ENCODE measurements at places on chromosomes 3 and 15. TPM values are rescaled to one million over a fixed set of nuclear protein-coding genes. Genes with fewer than 3 reads are reported as not detected.

MUSTN1 gene
- total RNA-seq = not detected

SEMA3G gene
- 0.06 TPM for total RNA-seq

GFM1 gene
- 18.4 TPM for total RNA-seq

CPLX3 gene
- not detected for total RNA-seq

CHDH gene
- 0.62 TPM for total RNA-seq

SAXO2 gene
- total RNA-seq = 0.06 TPM

HES1 gene
- 7.1 TPM for total RNA-seq

SETMAR gene
- 15.5 TPM for total RNA-seq

CD200 gene
- total RNA-seq = 8.7 TPM

CISH gene
- total RNA-seq = 3.5 TPM

NTRK3 gene
- 2.0 TPM for total RNA-seq

SLC22A13 gene
- total RNA-seq = not detected

GOLGA8M gene
- total RNA-seq = 1.2 TPM

PP2D1 gene
- not detected for total RNA-seq

GOLGA6A gene
- not detected for total RNA-seq

PLSCR5 gene
- total RNA-seq = not detected

TMCO5A gene
- total RNA-seq = not detected

XCR1 gene
- total RNA-seq = not detected

IL17RB gene
- not detected for total RNA-seq

REC114 gene
- not detected for total RNA-seq

PATL2 gene
- 0.10 TPM for total RNA-seq

DUOX1 gene
- not detected for total RNA-seq

STX19 gene
- total RNA-seq = not detected

TMC3 gene
- total RNA-seq = not detected

PDZRN3 gene
- 46.0 TPM for total RNA-seq

FANCD2OS gene
- not detected for total RNA-seq

FETUB gene
- total RNA-seq = not detected

TMEM40 gene
- not detected for total RNA-seq

FBXW12 gene
- not detected for total RNA-seq

SLC6A1 gene
- total RNA-seq = not detected

ISLR gene
- total RNA-seq = 259 TPM

BLM gene
- total RNA-seq = 0.64 TPM

CCR8 gene
- not detected for total RNA-seq

SAMD7 gene
- total RNA-seq = not detected

HGD gene
- 1.0 TPM for total RNA-seq

KCNMB2 gene
- not detected for total RNA-seq

SPCS1 gene
- total RNA-seq = 184 TPM

CEMIP gene
- 73.9 TPM for total RNA-seq

Measured in cardiac ventricle fibroblast (primary cell).